ENCODE measurements at places on chromosomes 2 and 18. TPM values are rescaled to one million over a fixed set of nuclear protein-coding genes. Genes with fewer than 3 reads are reported as not detected.

GRCh38 chr18:58032233-58032632, 11.8 kb upstream of the NEDD4L start:
- peaks cover 9% of the 10 kb centered on the region for H3K27me3 ChIP-seq
- H3K4me1 ChIP-seq: no peaks in the 10 kb centered on the region

The CDK5R2 gene
- not detected for total RNA-seq

DNA sequence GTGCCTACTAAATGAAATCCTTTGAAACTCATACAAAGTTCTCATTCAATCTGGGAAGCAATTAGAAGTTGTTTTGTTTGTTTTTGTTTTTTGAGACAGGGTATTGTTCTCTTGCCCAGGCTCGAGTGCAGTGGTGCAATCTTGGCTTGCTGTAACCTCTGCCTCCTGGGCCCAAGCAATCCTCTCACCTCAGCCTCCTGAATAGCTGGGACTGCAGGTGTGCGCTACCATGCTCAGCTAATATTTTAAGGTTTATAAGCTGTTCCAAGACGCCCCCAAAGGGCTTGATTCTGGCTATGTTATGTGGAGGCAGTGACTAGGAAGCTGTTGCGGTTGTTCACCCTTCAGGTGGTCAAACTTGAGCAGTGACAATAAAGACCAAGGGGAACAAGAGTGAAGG, 48.5 kb downstream of the NAB1 start:
- H3K27me3 ChIP-seq: no peaks in the 10 kb centered on the region
- no peak overlapping the region for H3K4me3 ChIP-seq
- H3K4me1 ChIP-seq: peaks cover 20% of the 10 kb centered on the region
- H3K36me3 ChIP-seq: peaks cover 11% of the 10 kb centered on the region
- no peak overlapping the region for H3K27ac ChIP-seq
- DNase-seq: no peak

DNA sequence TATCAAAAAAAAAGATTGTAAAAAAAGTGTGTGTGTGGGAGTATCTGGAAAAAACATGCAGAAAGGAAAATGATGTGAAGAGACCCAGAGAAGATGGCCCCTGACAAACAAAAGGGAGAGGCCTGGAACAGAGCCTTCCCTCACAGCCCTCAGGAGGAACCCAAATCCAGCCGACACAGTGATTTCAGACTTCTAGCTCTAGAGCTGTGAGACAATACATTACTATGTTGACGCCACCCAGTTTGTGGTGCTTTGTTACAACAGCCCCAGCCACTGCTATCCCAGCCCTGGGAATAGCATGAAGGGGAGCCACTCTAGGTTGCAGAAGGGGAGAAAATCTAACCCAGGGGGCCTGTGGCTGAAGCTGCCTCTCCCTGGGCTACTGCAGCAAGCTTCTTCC, 59.0 kb upstream of the ZBTB7C start:
- no peak overlapping the region for H3K27ac ChIP-seq
- no peaks in the 10 kb centered on the region for H3K4me1 ChIP-seq
- DNase-seq: no peak
- no peaks in the 10 kb centered on the region for H3K36me3 ChIP-seq

DNA sequence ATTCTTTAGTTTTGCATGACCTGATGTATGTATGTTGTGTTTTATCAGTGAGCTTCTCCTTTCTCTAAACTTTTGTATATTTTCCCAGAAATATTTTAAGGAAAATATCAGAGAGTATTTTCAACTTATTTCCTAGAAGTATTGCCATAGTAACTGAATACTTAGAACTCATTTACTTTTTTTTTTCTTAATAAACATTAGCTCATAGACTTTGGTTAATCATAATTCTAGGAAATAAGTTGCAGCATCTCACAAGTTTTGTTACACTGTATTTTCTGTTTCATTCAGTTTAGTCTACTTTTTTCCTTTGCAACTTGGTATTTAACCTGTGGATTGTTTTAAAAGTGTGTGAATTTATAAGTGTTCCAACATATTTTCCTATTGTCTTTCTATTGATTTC, 27.5 kb downstream of the SMCHD1 start:
- no peaks in the 10 kb centered on the region for H3K27me3 ChIP-seq
- H3K36me3 ChIP-seq: peaks cover 71% of the 10 kb centered on the region
- peak overlapping the region; percentile 92 for H3K27ac ChIP-seq
- H3K4me1 ChIP-seq: peaks cover 66% of the 10 kb centered on the region
- peak overlapping the region; percentile 29 for H3K4me3 ChIP-seq

All from activated naive CD8-positive, alpha-beta T cell treated with anti-CD3 and anti-CD28 coated beads for 36 hours (primary cell).